Trophoblast cell (in vitro differentiated cells and primary cell): ENCODE measurements at places on chromosomes 6 and 20.
A peak's percentile ranks its signal among the peaks of the same experiment; 100 is the strongest.

- DNase-seq: no peak
- no peak overlapping the region for H3K4me3 ChIP-seq
- H3K27me3 ChIP-seq: no peaks in the 10 kb centered on the region
- no peaks in the 10 kb centered on the region for H3K4me1 ChIP-seq
- no peaks in the 10 kb centered on the region for H3K36me3 ChIP-seq
Observed at GRCh38 chr6:5401845-5402738, 140.8 kb downstream of the FARS2 start.

- H3K4me1 ChIP-seq: no peaks in the 10 kb centered on the region
- H3K36me3 ChIP-seq: no peaks in the 10 kb centered on the region
- no peak overlapping the region for H3K27ac ChIP-seq
- no peaks in the 10 kb centered on the region for H3K27me3 ChIP-seq
Observed at GRCh38 chr20:24609757-24610156, 140.3 kb downstream of the SYNDIG1 start.

DNA sequence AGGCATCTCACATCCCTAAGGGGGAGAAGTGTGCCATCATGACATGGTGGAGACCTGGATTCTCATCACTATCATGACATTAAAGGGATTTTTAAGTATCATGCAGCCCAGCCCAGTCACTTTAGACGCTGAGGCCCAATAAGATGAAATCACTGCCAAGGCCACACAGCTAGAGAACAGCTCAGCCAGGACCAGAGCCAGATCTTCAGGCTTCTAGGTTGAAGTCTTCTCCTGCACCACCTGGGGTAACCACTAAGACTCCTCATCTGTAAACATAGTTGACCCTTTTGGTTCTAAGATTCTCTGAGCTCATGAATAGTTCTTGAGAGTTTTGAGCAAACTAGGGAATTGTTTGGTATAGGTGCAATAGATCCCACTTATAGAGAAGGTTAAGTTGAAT, 125.1 kb downstream of the TCP11 start:
- no peaks in the 10 kb centered on the region for H3K27me3 ChIP-seq
- H3K27ac ChIP-seq: no peak overlapping the region
- no peak overlapping the region for H3K4me3 ChIP-seq
- H3K36me3 ChIP-seq: peaks cover 45% of the 10 kb centered on the region
- H3K4me1 ChIP-seq: peaks cover 17% of the 10 kb centered on the region

DNA sequence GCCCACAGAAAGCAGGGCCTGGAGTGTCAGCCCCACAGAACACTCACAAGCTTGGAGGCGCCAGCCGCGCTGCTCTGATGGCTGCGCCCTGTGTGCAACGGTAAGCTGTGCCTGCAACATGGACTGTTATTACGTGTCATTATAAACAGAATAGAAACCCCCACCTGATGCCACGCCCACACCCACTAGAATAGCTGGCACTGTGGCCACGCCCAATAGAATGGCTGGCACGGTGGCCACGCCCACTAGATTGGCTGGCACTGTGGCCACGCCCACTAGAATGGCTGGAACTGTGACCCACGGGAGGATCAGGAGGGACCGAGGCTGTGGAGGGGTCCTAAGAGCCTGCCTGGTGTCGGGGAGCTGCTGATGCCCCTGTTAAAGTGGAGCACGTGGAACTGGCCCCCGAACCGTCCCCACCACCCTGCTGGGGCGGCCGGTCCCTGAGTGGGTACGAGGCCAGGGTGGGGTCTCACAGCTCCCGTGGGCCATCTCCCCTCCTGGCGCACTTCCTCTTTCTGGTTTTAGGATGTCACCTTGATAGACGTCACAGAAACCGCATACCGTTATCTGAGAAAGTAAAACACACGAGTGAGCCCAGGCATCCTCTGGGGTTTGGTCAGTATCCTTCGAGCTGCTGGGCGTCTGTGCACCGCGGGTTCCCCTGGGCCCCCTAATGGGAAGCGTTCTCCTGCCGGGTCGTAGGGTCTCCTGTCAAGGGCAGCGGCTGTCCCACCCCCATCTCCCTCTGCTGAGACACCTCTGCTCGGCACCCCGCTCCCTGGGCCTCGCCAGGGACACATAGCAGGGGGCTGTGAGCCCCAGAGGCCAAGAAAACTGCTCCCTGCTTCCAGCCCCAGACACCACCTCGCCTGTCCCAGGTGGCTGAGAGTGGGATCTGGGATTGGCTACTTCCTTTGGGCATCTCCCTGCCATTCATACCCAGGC, 25.4 kb downstream of the SLC17A9 start:
- peaks cover 26% of the 10 kb centered on the region for H3K27me3 ChIP-seq
- no peak overlapping the region for H3K27ac ChIP-seq
- no peak overlapping the region for H3K4me3 ChIP-seq
- no peak for DNase-seq

GRCh38 chr6:16391451-16391912, 153.1 kb downstream of the GMPR start:
- H3K27ac ChIP-seq: no peak overlapping the region
- no peaks in the 10 kb centered on the region for H3K36me3 ChIP-seq
- peaks cover 4% of the 10 kb centered on the region for H3K4me1 ChIP-seq
- no peaks in the 10 kb centered on the region for H3K27me3 ChIP-seq
- no peak overlapping the region for H3K4me3 ChIP-seq

GRCh38 chr6:50141100-50141499, 91.4 kb upstream of the DEFB112 start:
- H3K36me3 ChIP-seq: no peaks in the 10 kb centered on the region
- DNase-seq: no peak
- no peaks in the 10 kb centered on the region for H3K4me1 ChIP-seq
- H3K27me3 ChIP-seq: no peaks in the 10 kb centered on the region
- H3K27ac ChIP-seq: no peak overlapping the region
- H3K4me3 ChIP-seq: no peak overlapping the region

DNA sequence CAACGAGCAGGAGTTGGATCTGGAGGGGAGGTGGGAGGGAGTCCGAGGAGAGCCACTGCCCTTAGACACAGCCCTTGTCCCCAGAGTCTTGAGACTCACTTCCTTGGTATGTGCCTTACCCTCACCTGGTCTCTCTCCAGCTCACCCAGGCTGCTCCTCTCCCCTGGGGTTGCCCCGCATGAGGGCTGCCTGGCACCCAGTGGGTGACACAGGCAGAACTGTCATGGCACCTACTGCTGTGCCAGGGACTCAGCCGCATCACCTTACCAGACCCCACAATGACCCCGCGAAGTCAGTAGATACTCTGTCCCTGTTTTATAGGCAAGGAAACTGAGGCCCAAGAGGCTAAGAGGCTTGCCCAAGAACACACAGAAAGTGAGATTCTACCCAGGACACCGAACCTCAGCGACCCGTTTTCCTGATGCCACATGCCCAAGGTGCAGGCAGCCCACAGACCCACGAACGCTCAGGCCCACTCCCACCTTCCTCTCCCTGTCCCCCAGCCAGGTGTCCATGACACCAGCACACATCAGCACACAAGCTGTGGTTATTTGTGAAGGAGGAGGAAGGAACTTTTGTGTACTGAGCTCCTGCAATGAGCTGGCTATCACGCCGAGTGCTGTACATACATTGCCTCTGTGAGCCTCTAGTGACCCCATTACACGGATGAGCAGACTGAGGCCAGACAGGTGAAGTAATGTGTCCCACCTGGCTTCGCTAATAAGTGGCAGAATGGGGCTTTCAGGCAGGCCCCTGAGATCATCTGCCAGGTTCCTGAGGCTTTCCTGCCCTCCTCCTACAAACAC, 168.1 kb downstream of the GRM4 start:
- H3K4me1 ChIP-seq: peaks cover 6% of the 10 kb centered on the region
- H3K27me3 ChIP-seq: peaks cover 5% of the 10 kb centered on the region
- no peaks in the 10 kb centered on the region for H3K36me3 ChIP-seq
- no peak overlapping the region for H3K4me3 ChIP-seq
- no peak overlapping the region for H3K27ac ChIP-seq
- DNase-seq: no peak

DNA sequence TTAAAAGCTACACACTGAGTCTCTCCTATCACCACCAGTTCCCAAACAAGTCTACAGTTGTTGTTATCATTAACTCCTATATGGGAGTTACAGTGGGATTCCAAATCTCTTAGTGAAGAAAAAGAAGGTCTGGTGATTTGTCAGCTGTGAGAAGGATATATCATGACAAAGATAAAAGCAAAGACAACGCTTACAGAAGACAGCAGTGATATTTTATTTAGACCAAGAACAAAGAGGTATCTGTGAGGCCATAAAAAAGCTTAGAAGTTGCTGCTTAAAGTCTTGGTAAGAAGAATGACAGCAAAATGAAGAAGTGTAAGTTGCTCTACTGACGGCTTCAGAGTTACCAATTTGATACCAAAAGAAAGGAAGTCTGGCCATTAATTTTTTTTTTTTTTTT, 47.2 kb downstream of the CHD6 start:
- H3K27me3 ChIP-seq: no peaks in the 10 kb centered on the region
- H3K4me3 ChIP-seq: no peak overlapping the region
- H3K4me1 ChIP-seq: peaks cover 3% of the 10 kb centered on the region
- no peak overlapping the region for H3K27ac ChIP-seq

DNA sequence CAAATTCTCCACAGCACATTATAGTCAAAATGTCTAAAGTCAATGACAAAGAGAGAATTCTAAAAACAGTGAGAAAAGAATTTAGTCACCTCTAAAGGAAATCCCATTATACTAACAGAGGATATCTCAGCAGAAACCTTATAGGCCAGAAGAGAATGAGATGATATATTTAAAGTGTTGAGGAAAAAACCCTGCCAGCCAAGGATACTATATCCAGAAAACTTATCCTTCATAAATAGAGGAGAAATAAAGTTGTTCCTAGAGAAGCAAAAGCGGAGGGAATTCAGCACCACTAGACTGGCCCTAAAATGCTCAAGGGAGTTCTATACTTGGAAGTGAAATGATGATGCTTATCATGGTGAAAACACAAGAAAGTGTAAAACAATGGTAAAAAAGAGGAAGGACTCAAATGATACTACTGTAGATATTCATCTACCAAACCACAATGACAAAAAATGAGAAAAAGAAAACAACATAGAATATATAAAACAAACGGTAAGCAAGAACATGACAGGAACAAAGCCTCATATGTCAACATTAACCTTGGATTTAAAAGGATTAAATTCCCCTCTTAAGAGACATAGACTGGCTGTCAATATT, 16.7 kb downstream of the GPRC6A start:
- no peak overlapping the region for H3K4me3 ChIP-seq
- no peaks in the 10 kb centered on the region for H3K27me3 ChIP-seq
- H3K27ac ChIP-seq: no peak overlapping the region
- DNase-seq: no peak
- no peaks in the 10 kb centered on the region for H3K36me3 ChIP-seq

GRCh38 chr6:53888931-53889330, 94.1 kb downstream of the LRRC1 start:
- H3K4me3 ChIP-seq: no peak overlapping the region
- DNase-seq: no peak

DNA sequence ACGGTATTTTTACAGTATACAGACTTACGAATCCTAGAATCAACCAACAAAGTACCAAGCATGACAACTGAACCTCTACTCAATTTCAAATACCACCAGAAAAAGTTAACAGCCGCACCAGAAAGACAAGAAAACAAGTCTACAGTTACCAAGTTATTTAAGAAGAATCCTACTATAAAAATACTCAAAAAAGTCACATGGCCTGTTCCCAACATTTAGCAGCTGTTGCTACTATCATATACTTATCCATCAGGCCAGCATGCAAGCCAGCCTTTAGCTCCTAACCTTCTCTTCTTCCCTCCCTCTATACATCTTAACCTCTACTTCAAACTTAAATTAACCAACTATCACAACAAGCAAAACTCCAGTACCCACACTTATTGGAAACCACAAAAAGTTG, 1.9 kb downstream of the SYNCRIP start:
- no peak overlapping the region for H3K4me3 ChIP-seq
- H3K27me3 ChIP-seq: no peaks in the 10 kb centered on the region
- H3K27ac ChIP-seq: no peak overlapping the region
- H3K4me1 ChIP-seq: no peaks in the 10 kb centered on the region
- H3K36me3 ChIP-seq: peaks cover 10% of the 10 kb centered on the region

GRCh38 chr20:4401601-4402000, 320.1 kb upstream of the PRND start:
- H3K4me3 ChIP-seq: no peak overlapping the region
- no peak for DNase-seq
- H3K36me3 ChIP-seq: no peaks in the 10 kb centered on the region

DNA sequence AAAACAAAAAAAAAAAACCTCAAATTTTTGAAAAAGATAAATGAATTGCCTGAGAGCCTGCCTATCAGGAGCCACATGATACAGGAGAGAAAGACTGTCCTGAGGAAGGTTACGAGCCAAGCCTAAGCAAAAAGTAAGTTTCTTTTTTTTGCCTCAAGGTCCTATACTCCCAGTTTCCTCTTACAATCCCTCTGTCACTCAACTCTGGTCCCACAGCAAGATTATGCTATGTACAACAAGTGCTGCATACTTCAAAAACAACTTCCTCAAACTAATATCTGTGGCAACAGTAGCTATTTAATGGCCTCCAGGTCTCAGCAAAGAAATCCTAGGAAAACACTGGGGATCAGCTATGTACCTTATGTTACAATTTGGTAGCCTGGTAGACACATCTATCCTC, 46.8 kb downstream of the PLN start:
- H3K36me3 ChIP-seq: no peaks in the 10 kb centered on the region
- no peak overlapping the region for H3K4me3 ChIP-seq
- H3K27me3 ChIP-seq: no peaks in the 10 kb centered on the region
- no peak overlapping the region for H3K27ac ChIP-seq

- no peak overlapping the region for H3K27ac ChIP-seq
- H3K36me3 ChIP-seq: no peaks in the 10 kb centered on the region
- H3K27me3 ChIP-seq: no peaks in the 10 kb centered on the region
- no peaks in the 10 kb centered on the region for H3K4me1 ChIP-seq
Observed at GRCh38 chr6:16731478-16732051, 29.7 kb downstream of the ATXN1 start.

DNA sequence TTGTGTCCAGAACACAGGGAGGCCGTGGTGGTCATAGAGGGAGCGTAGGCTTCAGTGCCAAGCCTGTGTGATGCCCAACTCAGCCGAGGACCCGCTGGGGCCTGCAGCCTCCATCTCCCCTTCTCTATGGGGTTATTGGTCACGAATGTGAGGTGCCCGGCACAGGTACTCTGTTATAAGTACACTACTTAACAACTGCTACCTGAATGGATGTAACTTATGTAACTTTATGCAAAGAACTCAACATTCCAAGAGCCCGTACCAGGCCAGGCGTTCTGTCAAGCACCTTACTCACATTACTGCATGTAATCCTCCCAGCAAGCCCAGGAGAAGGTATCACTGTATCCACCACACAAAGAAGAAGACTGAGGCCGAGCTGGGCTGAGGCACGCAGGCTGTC, 24.5 kb upstream of the TBXT start:
- DNase-seq: no peak
- H3K27me3 ChIP-seq: peaks cover 4% of the 10 kb centered on the region
- no peaks in the 10 kb centered on the region for H3K4me1 ChIP-seq

- H3K4me1 ChIP-seq: no peaks in the 10 kb centered on the region
- no peak overlapping the region for H3K4me3 ChIP-seq
- H3K36me3 ChIP-seq: no peaks in the 10 kb centered on the region
- peak; percentile 21 for DNase-seq
Observed at GRCh38 chr6:102114402-102114801, 720.9 kb downstream of the GRIK2 start.

GRCh38 chr6:128655978-128656498, 135.6 kb upstream of the PTPRK start:
- no peaks in the 10 kb centered on the region for H3K27me3 ChIP-seq
- H3K27ac ChIP-seq: no peak overlapping the region
- H3K4me3 ChIP-seq: no peak overlapping the region
- H3K36me3 ChIP-seq: no peaks in the 10 kb centered on the region

GRCh38 chr6:79438030-79438429, 99.2 kb downstream of the LCA5 start:
- no peak for DNase-seq
- no peaks in the 10 kb centered on the region for H3K36me3 ChIP-seq
- H3K4me1 ChIP-seq: no peaks in the 10 kb centered on the region
- H3K4me3 ChIP-seq: no peak overlapping the region
